Natural killer cell (primary cell): ENCODE measurements at places on chromosomes 1 and 21. TPM values are rescaled to one million over a fixed set of nuclear protein-coding genes. Genes with fewer than 3 reads are reported as not detected.

DNA sequence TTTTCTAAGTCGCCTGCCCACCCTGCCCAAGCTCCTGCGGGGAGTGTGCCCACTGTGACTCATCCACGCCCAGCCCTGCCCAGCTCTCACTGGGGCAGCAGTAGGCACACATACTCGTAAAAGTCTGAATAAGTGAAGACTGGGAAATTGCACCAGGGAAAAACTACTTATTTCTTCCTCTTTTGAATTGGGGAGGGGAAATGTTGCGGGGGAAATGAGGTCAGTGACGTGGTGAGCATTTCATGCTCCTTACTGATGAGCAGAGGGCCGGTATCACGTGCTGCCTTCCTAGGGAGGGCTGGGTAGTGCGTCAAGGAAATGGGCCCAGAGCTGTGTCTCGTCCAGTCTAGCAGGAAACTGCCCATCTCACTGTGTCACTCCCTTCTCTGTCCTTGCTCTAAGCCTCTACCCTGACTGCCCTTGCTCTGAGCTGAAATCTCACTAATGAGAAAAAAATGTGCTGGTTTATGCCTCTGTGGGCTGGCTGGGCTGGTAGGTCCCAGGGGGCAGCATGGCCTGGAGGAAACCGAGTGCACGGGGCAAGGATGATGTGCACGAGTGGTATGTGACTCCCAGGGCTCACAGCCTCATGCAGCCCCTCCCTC lies 13.5 kb upstream of the TNFRSF1B start:
- no peaks in the 10 kb centered on the region for H3K36me3 ChIP-seq
- H3K27me3 ChIP-seq: no peaks in the 10 kb centered on the region
- peak overlapping the region; percentile 94 for H3K27ac ChIP-seq
- DNase-seq: peak; percentile 56

GRCh38 chr1:8456991-8457390 lies 139.1 kb downstream of the SLC45A1 start:
- H3K4me3 ChIP-seq: no peak overlapping the region
- H3K4me1 ChIP-seq: no peaks in the 10 kb centered on the region
- no peak overlapping the region for H3K27ac ChIP-seq
- no peak for DNase-seq
- H3K27me3 ChIP-seq: no peaks in the 10 kb centered on the region
- no peaks in the 10 kb centered on the region for H3K36me3 ChIP-seq

- DNase-seq: no peak
- no peak overlapping the region for H3K4me3 ChIP-seq
- H3K27ac ChIP-seq: no peak overlapping the region
- no peaks in the 10 kb centered on the region for H3K27me3 ChIP-seq
Observed at GRCh38 chr1:178643349-178643748, 81.7 kb upstream of the RALGPS2 start.

GRCh38 chr1:193525917-193526710 lies 339.7 kb upstream of the B3GALT2 start:
- no peaks in the 10 kb centered on the region for H3K36me3 ChIP-seq
- DNase-seq: no peak
- no peak overlapping the region for H3K4me3 ChIP-seq
- no peaks in the 10 kb centered on the region for H3K4me1 ChIP-seq
- no peak overlapping the region for H3K27ac ChIP-seq

GRCh38 chr1:234647245-234647644 lies 37.3 kb upstream of the IRF2BP2 start:
- H3K4me1 ChIP-seq: no peaks in the 10 kb centered on the region
- no peak overlapping the region for H3K27ac ChIP-seq
- no peak for DNase-seq
- H3K27me3 ChIP-seq: no peaks in the 10 kb centered on the region
- no peak overlapping the region for H3K4me3 ChIP-seq

The RPL22 gene
- total RNA-seq: 228 TPM
